NCI-H774 (cell line): ENCODE measurements at places on chromosomes 7 and 10.

DNA sequence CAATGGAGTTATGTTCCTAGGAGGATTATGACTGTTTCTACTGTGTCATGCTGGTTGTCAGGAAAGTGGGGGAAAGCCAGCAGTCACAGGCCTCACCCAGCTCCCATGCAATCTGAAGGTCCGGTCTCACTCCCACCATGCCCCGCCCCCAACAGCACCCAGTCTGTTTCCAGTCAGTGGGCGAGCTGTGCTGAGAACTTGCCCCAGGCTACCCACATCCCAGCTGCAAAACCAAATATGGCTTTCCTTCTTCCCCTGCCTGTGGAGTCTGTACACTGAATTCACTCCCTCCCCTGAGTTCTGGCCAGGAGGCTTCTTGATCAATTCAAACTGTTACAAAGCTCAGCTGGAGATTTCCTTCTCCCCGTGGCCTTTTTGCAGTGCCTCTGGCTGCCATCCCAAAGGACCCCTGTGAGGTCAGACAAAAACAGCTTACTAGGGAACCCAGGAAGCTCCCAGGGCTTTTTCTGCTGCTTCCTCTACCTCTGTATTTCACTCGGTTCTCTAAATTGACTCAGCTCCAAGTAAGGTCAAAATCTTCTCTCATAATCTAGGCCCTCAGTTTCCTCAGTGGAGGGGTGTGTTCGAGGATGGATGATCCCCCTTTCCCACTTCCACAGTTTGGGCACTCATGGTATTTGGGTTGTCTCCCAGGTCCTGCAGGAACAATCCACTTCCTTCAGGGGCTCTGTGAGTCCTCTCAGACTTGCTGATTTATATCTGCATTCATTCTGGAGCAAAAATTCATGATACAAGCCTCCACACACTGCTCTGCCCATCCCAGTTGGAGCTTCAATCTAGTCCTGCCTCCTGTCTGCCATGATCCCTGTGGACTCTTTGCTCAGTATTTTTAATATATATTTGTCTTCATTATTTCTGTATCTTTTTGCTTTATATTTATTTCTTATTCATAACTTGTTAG lies 205.5 kb downstream of the SEMA3D start:
- DNase-seq: no peak

DNA sequence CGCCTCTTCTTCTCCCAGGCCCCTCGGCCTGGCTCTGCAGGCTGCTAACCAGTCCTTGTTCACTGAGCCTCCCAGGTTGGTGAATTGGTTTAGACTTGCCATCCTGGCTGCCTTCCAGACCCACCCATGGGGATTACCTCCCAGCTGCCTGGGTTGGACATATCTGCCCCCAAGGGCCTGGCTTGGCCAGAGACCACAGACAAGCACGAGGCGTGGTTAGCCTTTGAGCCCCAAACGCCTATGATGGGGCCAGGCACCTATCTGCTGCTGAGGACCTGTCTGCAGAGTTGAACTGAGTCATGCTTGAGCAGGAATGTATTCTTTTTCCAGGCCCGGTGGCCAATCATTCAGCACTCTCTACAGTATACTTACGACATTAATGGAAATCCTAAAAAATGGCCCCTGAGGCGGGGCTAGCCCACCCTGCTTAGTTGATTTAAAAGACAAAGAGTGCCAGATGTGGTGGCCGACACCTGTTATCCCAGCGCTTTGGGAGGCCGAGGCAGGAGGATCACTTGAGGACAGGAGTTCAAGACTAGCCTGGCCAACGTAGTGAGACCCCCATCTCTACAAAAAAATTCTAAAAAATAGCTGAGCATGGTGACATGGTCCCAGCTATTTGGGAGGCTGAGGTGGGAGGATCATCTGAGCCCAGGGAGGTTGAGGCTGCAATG lies 361.5 kb downstream of the FRMD4A start:
- DNase-seq: no peak

GRCh38 chr7:64774204-64774842 lies 19.9 kb upstream of the ZNF138 start:
- no peak for DNase-seq

DNA sequence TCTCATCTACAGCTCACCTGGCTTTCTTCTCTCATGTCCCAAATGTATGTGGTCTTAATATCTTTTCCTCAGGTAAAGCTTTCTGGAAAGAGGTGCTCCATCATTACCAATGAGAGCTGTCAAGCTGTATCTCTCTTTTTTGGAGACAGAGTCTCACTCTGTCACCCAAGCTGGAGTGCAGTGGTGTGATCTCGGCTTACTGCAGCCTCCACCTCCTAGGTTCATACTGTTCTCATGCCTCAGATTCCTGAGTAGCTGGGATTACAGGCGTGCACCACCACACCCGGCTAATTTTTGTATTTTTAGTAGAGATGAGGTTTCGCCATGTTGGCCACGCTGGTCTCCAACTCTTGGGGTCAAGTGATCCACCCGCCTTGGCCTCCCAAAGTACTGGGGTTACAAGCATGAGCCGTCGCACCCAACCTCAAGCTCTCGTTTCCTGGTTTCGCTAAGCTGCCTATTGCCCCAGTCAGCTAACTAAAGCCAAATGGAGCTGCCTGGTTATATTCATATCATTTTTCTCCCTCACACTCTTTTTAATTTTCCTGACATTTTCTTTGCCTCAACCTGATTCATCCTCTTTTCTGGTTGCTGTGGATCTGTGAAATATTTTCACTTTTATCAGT lies 60.5 kb downstream of the SUFU start:
- DNase-seq: no peak

DNA sequence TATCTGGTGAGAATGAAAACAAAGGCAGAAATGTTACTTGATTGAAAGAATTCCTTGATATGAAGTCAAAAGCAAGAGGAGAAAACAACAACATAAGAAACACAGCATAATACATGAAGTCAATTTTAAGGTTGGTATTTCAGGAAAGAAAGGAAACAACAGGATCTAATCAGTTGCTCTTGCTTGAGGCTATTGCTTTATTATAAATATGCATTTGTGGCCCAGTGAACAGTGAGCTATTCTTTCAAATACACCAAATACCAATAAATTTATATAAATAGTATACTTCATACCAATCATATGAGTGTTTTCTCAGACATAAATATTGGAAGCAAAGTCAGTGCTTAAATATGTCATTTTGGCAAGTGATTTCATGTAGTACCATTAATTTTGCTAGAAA lies 806.6 kb downstream of the NXPH1 start:
- no peak for DNase-seq

DNA sequence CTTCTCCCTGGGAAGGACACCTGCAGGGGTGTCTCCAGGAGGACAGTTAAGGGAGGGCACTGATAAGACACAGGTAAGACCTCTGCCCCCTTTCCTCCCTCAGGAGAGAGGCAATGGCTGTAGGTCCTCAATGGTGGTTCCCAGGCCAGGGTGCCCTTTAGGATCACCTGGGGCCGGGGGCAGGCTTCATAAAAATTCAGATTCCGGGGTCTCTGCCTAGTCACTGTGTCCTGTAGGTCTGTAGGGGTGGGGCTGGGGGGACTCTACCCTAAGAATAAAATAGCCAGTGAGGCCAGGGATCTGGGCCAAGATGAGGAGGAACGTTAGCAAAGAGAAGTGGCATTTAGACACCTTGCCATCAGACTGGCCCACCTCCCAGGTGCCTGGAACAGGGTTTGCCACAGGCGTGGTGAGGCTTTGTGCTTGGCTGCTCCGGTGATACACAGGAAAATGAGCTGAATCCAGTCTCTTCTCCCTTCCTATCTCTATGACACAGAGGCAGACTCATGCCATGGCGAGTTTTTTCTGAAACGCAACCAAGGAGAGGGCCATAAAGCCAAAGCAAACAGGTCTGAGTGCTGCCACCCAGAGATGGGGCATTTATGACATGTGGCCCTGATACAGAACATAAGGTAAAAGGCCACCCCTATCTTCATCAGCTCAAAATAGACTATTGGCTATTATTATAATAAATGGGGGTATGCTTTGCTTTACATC lies 52.6 kb downstream of the SH3PXD2A start:
- DNase-seq: no peak

DNA sequence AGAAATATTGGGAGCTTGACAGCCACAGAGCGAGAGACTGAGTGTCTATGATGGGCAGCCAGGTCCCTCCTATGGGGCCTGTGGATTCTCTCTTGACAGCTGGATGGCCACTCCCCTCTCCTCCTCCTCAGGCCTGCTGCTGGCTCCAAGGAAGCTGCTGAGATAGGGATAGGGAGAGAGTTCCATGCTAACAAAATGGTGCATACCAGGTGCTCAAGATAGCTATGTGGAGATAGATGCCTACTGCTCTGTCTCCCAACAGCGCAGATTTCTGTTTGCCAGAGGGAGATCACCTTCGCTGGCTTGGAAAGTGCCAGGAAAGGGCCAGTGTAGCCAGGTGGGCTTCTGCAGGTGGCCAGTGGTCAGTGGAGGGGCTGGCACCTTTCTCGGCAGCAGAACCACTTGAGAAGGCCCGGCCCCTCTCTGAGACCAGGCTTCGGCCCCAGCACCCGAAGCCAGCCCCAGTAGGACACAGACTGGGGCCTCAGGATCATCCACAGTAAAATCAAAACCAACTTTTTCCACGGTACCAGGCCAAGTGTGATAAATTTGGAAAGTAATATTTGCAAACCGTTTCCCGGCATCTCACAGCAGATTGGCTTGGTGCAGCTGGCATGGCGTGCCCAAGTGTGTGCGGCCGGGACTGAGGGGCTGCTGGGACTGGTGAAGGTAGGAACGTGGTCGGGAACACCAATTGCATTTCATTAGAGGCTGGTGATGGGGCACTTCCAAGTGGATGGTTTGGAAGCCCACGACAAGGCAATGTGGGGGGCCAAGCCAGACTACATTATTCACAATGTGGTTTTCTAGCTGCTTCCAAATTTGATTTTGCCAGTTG lies 139.6 kb downstream of the PTPN20 start:
- no peak for DNase-seq

DNA sequence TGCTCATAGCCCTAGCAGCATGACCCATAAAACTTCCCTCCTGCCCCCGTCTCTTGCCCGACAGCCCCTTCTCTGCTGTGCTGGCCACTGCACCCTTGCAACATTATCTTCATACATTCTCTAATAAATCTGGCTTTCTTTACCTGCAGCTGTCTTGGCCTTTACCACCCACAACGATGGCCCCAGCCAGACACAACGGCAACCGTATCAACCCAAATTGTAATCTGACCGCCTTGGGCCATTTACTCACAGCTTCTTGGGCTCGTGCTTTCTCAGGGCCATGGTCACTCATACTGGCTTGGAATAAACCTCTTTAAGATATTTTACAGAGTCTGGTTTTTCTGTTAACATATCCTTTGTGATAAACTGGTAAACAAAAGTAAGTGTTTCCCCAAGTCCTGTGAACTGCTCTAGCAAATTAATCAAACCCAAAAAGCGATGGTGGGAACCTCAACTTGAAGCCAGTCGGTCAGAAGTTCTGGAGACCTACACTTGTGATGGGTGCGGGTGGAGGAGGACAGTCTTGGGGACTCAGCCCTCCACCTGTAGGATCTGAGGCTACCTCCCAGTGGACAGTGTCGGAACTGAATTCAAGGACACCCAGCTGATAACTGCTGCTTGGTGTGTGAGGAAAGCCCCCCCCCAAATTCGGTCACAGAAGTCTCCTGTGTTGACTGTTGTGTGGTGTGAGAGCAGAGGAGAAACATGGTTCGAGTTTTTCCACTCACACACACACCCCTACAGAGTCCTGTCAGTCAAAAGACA lies 87.6 kb upstream of the ATP6V0A4 start:
- DNase-seq: no peak

- DNase-seq: no peak
These were observed 654 bp upstream of the SLF2 start for GRCh38 chr10:100912013-100912604.

- DNase-seq: no peak
These were observed 112.3 kb downstream of the PLXNA4 start for GRCh38 chr7:132463922-132464321.
